ENCODE measurements at places on chromosomes 3 and 15. TPM values are rescaled to one million over a fixed set of nuclear protein-coding genes. Genes with fewer than 3 reads are reported as not detected.

DNA sequence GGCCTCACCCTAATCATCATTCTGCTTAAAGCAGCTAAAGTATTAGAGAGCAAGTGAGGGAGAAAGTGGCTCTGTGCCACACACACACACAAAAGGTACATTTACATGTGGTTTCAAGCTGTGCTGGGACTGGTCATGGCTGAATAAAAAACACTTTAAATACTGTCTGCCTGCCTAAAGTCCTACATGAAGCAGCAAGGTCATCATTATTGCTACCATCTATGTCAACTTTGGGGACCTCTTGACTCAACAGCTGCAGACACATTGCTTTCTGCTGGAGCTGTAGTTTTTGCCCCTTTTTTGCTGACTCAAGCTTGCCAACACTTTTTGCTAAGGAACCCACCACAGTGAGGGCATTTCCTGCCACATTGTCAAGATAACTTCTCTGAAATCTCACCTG is 1237.9 kb downstream of the ROBO2 start:
- H3K36me3 ChIP-seq: no peaks in the 10 kb centered on the region
- H3K4me1 ChIP-seq: no peaks in the 10 kb centered on the region
- H3K27ac ChIP-seq: no peak overlapping the region
- DNase-seq: no peak
- no peaks in the 10 kb centered on the region for H3K27me3 ChIP-seq

DNA sequence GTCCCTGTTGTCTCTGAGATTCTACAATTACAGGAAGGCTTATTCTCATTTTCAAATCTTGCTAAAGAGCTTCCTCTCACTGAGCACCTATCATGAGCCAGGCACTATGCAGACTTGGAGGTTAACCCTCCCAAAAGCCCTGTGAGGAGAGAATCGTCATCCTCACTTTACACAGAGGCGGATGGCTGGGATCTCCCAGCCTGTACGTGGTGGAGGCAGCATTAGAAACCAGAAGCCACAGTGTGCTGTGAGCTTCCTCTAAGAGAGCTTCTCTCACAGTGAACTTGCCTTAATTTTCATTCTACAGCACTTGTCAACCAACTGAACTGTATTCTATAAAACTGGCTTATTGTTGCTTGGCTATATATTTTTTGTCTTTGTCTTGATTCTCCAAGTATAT is 6.1 kb upstream of the DGKG start:
- no peak for DNase-seq
- H3K27ac ChIP-seq: no peak overlapping the region
- H3K4me3 ChIP-seq: no peak overlapping the region
- no peaks in the 10 kb centered on the region for H3K27me3 ChIP-seq

DNA sequence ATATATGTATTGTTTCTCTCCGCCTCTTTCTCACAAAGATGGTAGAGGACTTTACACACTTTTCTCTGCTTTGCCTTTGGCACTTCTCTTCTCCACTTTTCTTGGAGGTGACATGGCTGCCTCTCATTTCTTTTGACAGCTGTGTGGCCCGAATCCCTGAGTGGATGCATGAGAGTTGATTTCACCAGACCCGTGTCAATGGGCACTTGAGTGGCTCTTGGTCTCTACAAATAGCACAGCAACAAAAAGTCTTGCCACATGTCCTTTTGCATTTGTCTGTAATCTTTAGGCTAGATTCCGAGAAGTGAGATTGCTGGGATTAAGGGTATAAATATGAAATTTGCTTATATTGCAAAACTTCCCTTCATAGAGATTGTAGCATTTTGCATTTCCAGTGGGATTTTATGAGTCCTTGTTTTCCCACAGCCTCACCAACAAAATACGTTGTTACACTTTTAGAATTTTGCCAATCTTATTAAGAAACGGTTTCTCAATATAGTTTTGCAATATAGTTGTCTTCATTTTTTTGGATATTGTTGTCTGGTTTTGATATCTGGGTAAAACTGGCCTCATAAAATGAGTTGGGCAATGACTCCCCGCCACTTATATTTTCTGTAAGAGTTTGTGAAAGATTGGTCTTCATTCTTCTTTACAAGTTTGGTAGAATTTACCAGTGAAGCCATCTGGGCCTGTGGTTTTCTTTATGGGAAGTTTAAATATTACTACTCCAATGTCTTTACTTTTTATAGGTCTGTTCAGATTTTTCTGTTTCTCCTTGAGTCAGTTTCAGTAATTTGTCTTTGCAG is 5.2 kb upstream of the TRPM1 start:
- DNase-seq: no peak
- no peaks in the 10 kb centered on the region for H3K27me3 ChIP-seq
- H3K36me3 ChIP-seq: no peaks in the 10 kb centered on the region

DNA sequence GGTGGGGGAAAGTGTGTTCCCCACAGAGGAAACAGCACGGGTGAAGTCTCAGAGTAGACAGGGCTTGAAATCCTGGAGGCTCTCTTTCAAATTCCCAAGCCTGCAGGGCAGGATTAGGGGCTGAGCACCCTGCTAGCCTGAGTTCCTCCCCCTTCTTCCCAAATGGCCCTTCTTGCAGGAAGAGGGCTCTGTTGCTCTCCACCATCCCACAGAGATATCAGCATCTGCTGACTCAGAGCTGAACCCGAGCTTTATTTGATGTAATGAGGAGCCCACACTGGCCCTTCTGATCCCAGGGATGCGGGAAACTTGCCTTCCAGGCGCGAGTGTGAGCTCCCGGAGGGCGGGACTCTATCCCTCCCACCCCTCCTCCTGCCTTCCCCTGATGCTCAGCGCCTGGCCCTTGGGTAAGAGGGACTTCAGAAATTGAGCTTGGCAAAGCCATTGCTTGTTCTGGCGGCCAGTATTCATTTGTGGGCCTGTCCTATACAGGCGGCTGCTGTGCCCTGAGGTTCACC is 1.4 kb upstream of the STRA6 start:
- no peak for DNase-seq
- no peak overlapping the region for H3K27ac ChIP-seq
- no peaks in the 10 kb centered on the region for H3K4me1 ChIP-seq
- H3K4me3 ChIP-seq: no peak overlapping the region

DNA sequence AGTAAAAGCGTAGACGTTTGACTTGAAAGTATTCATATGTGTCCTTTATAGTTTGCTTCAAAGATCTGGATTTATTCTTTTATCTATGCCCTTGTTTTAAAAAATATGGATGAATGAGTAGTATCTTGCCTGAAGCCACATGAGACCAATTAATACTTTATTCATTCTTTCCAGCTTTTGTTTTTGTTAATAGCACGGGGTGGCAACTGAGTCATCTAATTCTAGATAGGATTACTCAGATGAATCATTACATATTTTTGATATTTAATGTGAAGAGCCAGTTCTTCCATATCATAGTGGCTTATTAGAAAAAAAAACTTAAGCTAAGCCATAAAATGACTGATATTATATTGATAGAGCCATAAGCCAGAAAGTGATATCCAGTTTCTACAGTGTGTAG is 121.9 kb downstream of the BBX start:
- no peak overlapping the region for H3K27ac ChIP-seq
- peaks cover 7% of the 10 kb centered on the region for H3K36me3 ChIP-seq
- no peak for DNase-seq

GRCh38 chr3:175743733-175744400 is 884.7 kb downstream of the NAALADL2 start:
- no peak for DNase-seq
- H3K4me1 ChIP-seq: no peaks in the 10 kb centered on the region
- H3K27me3 ChIP-seq: no peaks in the 10 kb centered on the region
- no peak overlapping the region for H3K4me3 ChIP-seq

The KLF13 gene
- 147 TPM for total RNA-seq

The GABRR3 gene
- not detected for total RNA-seq

The ACTRT3 gene
- 0.37 TPM for total RNA-seq
